Kidney (tissue), 22 donors: ENCODE measurements at places on chromosomes 12 and 14. TPM values are rescaled to one million over a fixed set of nuclear protein-coding genes. Genes with fewer than 3 reads are reported as not detected.

GRCh38 chr12:22268973-22269372 is 65.5 kb downstream of the ST8SIA1 start:
- H3K36me3 ChIP-seq: no peaks in the 10 kb centered on the region
- DNase-seq: no peak
- H3K4me3 ChIP-seq: no peak overlapping the region
- no peaks in the 10 kb centered on the region for H3K27me3 ChIP-seq

DNA sequence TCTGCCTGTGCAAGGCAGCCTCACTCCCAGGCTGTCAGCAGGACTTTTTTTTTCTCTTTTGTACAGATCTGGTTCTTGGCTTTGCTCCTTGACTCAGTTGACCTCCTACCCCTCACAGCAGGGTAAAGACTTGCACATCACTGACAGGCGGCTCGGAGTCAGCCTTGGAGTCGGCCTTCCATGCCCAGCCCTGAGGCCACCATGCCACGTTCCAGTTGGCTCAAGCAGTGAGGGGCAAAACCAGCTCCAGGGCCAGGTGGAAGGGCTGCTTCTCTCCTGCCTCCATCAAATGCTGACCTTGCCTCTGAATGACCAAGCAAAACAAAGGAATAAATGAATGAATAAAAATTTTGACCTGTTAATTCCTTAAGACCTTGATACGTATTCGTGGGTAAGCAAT is 27.6 kb downstream of the JAG2 start:
- no peak overlapping the region for H3K27ac ChIP-seq
- H3K27me3 ChIP-seq: no peaks in the 10 kb centered on the region
- DNase-seq: no peak

DNA sequence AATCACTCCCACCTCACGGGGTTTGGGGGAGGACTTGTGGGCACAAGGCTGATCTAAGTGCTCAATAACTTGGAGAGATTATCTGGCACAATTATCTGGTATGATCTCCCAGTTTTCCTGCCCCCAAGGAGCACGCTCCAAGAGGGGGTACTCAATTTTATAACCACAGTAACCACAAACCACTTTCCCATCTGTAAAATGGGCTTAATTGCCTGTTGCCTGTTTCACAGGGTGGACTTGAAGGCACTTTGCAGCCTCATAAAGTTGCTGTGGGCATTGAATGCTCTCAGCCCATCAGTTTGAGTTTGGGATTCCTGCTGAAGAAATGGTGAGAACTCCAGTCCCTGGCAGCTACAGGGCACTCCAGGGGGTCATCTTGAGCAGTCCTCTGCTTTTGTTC is 4.4 kb downstream of the SLC8B1 start:
- no peak overlapping the region for H3K27ac ChIP-seq
- H3K27me3 ChIP-seq: no peaks in the 10 kb centered on the region
- no peak overlapping the region for H3K4me3 ChIP-seq
- H3K4me1 ChIP-seq: no peaks in the 10 kb centered on the region

- no peaks in the 10 kb centered on the region for H3K36me3 ChIP-seq
- peaks cover 11% of the 10 kb centered on the region for H3K4me1 ChIP-seq
- H3K27me3 ChIP-seq: no peaks in the 10 kb centered on the region
- no peak overlapping the region for H3K4me3 ChIP-seq
- no peak for DNase-seq
Measured at GRCh38 chr14:102693006-102693755, 84.1 kb upstream of the TRAF3 start.

DNA sequence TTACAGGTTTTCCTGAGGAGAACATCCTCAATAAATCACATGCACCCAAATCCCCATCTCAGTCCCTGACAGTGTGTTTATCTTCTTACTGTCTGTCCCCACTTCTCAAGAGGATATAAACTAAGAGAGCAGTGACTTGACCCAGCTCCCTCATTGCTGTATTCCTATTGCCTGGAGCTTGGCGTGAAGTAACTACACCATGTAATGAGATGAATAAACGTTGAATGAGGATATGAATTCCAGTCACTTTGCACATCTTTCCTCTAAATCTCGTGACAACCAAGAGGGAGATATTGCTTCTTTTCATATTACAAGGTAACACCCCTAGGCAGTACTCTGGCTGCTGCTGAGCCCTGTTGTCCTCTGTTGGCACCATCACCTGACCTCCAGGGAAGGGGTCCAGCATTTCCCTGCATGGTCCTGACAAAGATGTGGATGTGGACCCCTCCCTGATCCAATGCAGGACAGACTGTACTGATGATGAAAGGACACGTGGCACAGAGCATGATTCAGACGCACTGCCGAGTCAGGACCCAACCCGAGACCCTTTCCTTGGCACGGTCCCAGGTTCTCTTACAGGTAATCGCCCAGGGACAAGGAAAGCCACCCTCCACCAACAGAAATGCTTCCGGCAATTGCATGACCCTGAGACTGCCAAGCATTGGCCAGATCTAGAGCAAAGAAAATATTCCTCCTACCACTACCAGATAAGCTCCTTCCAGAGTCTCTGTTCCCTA is 47.7 kb upstream of the CPM start:
- no peak overlapping the region for H3K4me3 ChIP-seq
- no peak overlapping the region for H3K27ac ChIP-seq
- H3K36me3 ChIP-seq: no peaks in the 10 kb centered on the region
- no peak for DNase-seq
- no peaks in the 10 kb centered on the region for H3K27me3 ChIP-seq
- peaks cover 28% of the 10 kb centered on the region for H3K4me1 ChIP-seq

The FAM181A gene
- polyA plus RNA-seq: not detected

- H3K4me1 ChIP-seq: peaks cover 3% of the 10 kb centered on the region
- no peak overlapping the region for H3K4me3 ChIP-seq
- no peak overlapping the region for H3K27ac ChIP-seq
- no peaks in the 10 kb centered on the region for H3K36me3 ChIP-seq
- H3K27me3 ChIP-seq: peaks cover 3% of the 10 kb centered on the region
Measured at GRCh38 chr12:52692254-52692653, 11.1 kb downstream of the KRT77 start.

- H3K27ac ChIP-seq: no peak overlapping the region
- no peaks in the 10 kb centered on the region for H3K36me3 ChIP-seq
- H3K27me3 ChIP-seq: no peaks in the 10 kb centered on the region
Measured at GRCh38 chr12:25501549-25501948, 51.5 kb downstream of the LMNTD1 start.

The IFNG-AS1 gene
- polyA plus RNA-seq: not detected
